H4 (cell line): ENCODE measurements at places on chromosomes 4 and X. TPM values are rescaled to one million over a fixed set of nuclear protein-coding genes. Genes with fewer than 3 reads are reported as not detected.

DNA sequence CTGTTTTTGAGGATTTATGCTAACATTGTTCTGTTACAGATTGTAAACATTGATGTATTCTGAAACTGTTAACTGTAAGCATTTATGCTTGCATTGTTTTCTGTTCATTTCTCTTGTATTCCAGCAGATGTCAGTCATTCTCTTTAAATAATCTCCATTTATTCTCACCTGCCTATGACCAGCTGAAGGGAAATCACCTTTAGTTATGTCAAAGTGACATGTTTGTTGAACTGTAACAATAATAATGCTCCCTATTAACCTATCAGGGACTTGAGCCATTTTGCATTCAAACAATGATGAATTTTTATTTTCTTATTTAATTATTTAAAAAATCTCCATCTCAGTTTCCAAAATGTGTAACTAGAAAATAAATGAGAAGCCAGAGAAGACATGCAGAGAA lies 58.0 kb downstream of the SPCS3 start:
- peak; percentile 50 for DNase-seq

Gene UPF3B
- 1.5 and 3.7 TPM in 2 replicates for total RNA-seq

DNA sequence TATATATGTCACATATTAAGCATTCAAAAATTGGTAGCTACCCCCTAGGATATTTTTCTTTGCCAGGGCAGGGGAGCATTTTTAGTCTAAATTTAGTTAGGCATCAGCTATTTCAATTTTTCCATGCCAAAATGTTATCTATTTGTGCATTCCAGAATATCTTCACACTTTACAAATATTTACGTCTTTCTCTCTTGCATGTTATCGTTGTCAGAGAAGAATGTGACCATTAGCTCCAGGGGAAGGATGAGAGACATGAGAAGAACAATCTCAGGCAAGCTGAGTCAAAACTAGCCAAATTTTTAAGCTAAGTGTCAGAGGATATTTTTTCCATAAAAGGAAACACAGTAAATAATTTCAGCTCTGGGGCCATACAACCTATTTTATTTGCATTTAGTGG lies 885.0 kb upstream of the EPHA5 start:
- DNase-seq = no peak

Gene PCDH7
- total RNA-seq = 34.0 and 38.8 TPM in 2 replicates

- no peak for DNase-seq
Measured at GRCh38 chrX:47664737-47665136, 5.8 kb upstream of the UXT start.

Gene CCNB3
- total RNA-seq = 0.66 and 17.5 TPM in 2 replicates

DNA sequence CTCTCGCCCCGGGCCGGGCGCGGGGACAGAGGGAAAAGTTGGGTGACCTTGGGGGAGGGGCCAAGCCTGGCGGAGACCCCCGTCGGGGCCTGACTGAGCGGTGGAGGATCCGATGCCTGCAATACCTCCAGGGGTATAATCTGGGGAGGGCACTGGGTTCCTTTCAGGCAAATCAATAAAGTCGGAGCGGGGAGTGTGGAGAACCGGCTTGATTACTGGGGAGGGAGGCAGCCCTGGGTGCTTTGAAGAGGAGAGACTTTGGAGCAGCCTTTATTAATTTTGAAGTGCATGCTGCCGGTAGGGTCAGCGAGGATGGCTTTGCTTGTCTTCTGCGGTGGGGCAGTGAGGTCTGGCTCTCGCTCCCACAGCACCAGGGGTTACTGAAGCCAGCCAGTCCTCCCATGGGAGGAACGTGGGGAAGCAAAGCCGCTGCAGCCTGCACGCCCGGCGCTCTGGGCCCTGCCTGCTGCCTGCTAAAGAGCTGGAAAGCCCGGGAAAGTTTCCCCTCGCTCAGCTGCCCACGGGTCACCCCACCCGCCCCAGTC lies 403 bp upstream of the LGI2 start:
- DNase-seq = no peak
